ENCODE measurements at places on chromosomes 12 and 14. TPM values are rescaled to one million over a fixed set of nuclear protein-coding genes. Genes with fewer than 3 reads are reported as not detected.

The INHBC gene
- total RNA-seq: not detected

The RIMBP2 gene
- not detected for total RNA-seq

The TTC9 gene
- total RNA-seq: 0.23 TPM

The KNTC1 gene
- total RNA-seq: 6.3 TPM

The LRP1-AS gene
- not detected for total RNA-seq

The PPP1R1A gene
- not detected for total RNA-seq

The KLRC2 gene
- total RNA-seq: not detected

The KRT72 gene
- not detected for total RNA-seq

The OTX2 gene
- not detected for total RNA-seq

The ST8SIA1 gene
- 5.6 TPM for total RNA-seq

The EPYC gene
- total RNA-seq: not detected

The KRT78 gene
- total RNA-seq: not detected

The ERP27 gene
- total RNA-seq: not detected

The MANSC1 gene
- 1.8 TPM for total RNA-seq

The DIO2 gene
- 4.2 TPM for total RNA-seq

The SLC35E3 gene
- 6.5 TPM for total RNA-seq

The GRIN2B gene
- under 0.01 TPM for total RNA-seq

The RAD9B gene
- total RNA-seq: not detected

The RNASE2 gene
- total RNA-seq: not detected

The PTPRO gene
- 1.2 TPM for total RNA-seq

The REP15 gene
- total RNA-seq: 0.68 TPM

The NANOG gene
- not detected for total RNA-seq

The C12orf50 gene
- not detected for total RNA-seq

The AICDA gene
- total RNA-seq: 0.08 TPM

The BBOF1 gene
- 5.6 TPM for total RNA-seq

The MYBPC1 gene
- total RNA-seq: not detected

The ZC3H10 gene
- total RNA-seq: 5.7 TPM

The KERA gene
- not detected for total RNA-seq

The TCL1B gene
- not detected for total RNA-seq

The AQP6 gene
- under 0.01 TPM for total RNA-seq

The MYL2 gene
- total RNA-seq: not detected

The CLMN gene
- 0.23 TPM for total RNA-seq

The TMEM179 gene
- 0.08 TPM for total RNA-seq

The RBP5 gene
- 0.08 TPM for total RNA-seq

The PLCZ1 gene
- total RNA-seq: not detected

The PGF gene
- 29.3 TPM for total RNA-seq
